ENCODE measurements at places on chromosomes 16 and 17.

DNA sequence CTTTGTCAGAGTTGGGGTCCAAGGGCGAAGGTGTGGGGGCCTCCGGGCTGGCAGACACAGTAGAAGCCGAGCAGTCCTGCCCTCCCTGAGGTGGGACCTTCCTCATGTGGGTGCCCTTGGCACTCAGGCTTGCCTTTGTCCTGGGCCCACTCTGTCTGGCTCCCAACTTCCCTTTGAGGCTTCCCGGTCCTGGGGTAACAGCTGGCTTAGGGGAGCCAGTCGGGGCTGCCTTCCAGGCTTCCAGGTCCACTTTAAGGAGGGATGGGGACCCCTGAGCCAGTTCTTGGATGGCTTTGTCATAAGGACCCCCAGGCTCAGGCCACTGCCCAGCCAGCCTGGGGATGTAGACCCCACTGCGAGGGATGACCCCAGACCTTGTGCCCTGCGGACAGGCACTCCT, 7.8 kb downstream of the GAS2L2 start:
- no peak for DNase-seq

GRCh38 chr17:45223539-45224528, 2.1 kb downstream of the FMNL1 start:
- no peak for DNase-seq

- no peak for DNase-seq
Observed at GRCh38 chr16:50711862-50712559, 18.6 kb downstream of the NOD2 start.

DNA sequence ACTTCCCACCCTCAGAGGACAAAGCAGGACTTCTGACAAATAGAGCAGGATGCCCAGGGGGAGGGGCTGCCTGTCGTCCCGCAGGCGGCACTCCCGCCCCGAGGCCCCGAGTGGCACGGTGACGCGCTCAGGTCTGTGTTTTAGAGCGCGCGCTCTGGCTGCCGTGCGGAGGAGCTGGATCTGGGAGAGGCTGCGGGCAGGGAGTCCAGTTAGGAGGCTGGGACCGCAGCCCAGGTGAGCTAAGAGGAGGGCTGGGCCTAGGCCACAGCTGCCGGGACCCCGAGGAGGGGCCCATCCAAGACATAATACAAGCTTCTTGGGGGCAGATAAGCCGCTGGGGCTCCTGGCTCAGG, 6.4 kb downstream of the DOC2A start:
- DNase-seq = no peak

DNA sequence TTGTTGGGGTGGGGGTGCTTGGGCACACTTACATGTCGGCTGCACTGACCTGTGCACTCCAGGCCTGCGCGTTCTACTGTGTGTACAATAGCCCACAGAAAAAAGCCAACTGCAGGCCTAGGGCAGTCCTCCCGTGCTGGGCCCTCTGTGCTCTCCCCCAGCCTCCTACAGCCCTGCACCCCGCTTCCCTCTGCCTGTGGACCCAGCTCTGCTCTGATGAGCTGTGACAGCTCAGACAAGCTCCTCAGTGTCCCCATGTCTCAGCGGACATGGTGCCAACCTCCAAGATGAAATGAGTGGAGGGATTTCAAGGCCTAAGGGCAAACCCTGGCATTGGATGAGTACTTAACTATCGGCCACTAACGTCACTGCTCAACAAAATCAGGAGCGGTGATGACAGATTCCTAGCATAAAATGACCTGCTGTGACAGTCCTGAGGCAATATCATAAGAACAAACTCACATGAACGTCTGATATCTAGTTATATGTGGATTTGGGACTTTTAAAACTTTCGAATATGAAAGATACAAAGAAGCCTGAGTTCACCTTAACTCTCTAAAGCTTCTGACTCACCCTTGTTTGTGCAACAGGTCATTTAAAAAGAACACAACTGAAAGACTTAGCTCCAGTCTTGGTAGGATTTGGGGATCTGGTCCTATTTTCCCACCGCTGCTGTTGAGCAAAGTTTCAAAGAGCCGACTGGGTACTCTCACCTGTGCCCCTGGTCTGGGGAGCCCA, 34.7 kb downstream of the CCDC57 start:
- DNase-seq = no peak

GRCh38 chr17:3594051-3594800, 15.0 kb downstream of the TRPV1 start:
- no peak for DNase-seq

Data from HAP-1 (cell line).